ENCODE measurements at places on chromosomes 3 and 15. TPM values are rescaled to one million over a fixed set of nuclear protein-coding genes. Genes with fewer than 3 reads are reported as not detected.

GUCA1C gene
- total RNA-seq: not detected

GTPBP8 gene
- 17.4 TPM for total RNA-seq

MINAR1 gene
- total RNA-seq: 0.71 TPM

CHRM5 gene
- total RNA-seq: 0.05 TPM

C2CD4A gene
- total RNA-seq: 0.02 TPM

CLDN11 gene
- total RNA-seq: not detected

ANKRD34C gene
- not detected for total RNA-seq

TPRG1 gene
- 0.28 TPM for total RNA-seq

LEKR1 gene
- 1.1 TPM for total RNA-seq

ZNF501 gene
- not detected for total RNA-seq

TRIM42 gene
- total RNA-seq: not detected

ZNF80 gene
- not detected for total RNA-seq

STRA6 gene
- 62.5 TPM for total RNA-seq

RARB gene
- 6.6 TPM for total RNA-seq

AMIGO3 gene
- total RNA-seq: 0.59 TPM

IL12A gene
- total RNA-seq: 0.49 TPM

PLD1 gene
- 8.5 TPM for total RNA-seq

ISLR gene
- total RNA-seq: 0.41 TPM

STAC gene
- total RNA-seq: 2.6 TPM

ASB14 gene
- total RNA-seq: not detected

ALPK3 gene
- total RNA-seq: 0.28 TPM

ZBED2 gene
- total RNA-seq: 0.18 TPM

SSR3 gene
- total RNA-seq: 197 TPM

SLC28A2 gene
- total RNA-seq: not detected

RHOA gene
- 463 TPM for total RNA-seq

Measured in A549 treated with DMSO at 1 μM for 4 hours (cell line).